ENCODE measurements at places on chromosomes 4 and X.

- DNase-seq, result peak; percentile 5
These were observed 32.0 kb downstream of the SPARCL1 start for GRCh38 chr4:87497159-87497558.

GRCh38 chr4:97309121-97309520 lies 834.2 kb downstream of the STPG2 start:
- no peak for DNase-seq

- DNase-seq, result no peak
These were observed 412.2 kb upstream of the ARX start for GRCh38 chrX:25427873-25428555.

DNA sequence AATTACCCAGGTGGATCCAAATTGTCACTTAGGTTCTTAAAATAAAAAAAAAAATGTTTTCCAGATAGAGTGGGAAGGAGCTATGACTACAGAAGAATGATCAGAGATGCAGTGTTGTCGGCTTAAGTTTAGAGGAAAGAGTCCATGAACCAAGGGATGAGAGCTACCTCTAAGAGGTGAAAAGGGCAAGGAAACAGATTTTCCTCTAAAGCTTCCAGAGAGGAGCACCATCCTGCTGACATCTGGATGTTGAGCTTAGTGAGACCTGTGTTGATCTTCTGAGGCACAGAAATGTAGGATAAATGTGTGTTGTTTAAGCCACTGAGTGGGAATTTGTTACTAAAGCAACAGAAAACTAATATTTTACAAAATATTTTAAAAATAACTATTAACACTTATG lies 498.7 kb downstream of the SPOCK3 start:
- DNase-seq, result no peak

GRCh38 chrX:40166582-40166981 lies 68.8 kb upstream of the BCOR start:
- no peak for DNase-seq

GRCh38 chr4:119246177-119246733 lies 33.7 kb downstream of the USP53 start:
- DNase-seq, result no peak

DNA sequence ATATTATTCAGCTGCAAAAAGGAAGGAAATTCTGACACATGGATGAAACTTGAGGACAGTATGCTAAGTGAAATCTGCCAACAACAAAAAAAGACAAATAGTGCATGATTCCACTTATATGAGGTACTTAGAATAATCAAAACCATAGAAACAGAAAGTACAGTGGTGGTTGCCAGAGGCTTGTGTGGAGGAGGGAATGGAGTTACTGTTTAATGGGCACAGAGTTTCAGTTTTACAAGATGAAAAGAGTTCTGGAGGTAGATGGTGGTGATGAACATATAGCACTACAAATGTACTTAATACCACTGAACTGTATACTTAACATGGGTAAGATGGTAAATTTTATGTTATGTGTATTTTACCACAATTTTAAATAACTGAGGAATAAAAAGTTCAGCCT lies 212.0 kb upstream of the KLF3 start:
- DNase-seq, result no peak

- DNase-seq, result no peak
These were observed 1.9 kb downstream of the TBL1X start for GRCh38 chrX:9466736-9467135.

DNA sequence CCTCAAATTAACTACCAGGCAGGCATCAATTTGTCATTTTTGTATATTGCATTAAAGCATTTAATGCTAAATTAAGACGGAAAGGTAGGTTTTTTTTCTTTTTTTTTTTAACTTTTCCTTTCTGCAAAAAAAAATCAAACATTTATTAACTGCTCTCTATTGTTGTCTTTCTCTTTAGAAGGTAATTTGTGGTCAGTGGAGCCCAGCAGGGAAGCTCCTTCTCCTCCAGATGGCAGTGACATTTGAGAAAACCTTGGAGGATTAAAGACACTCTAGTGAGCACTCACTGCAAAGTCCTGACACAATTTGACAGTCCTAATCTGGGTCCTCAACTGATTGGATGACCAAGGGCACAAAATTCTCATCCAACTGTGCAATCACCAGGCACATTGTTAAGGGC lies 102.4 kb downstream of the SLIT2 start:
- DNase-seq, result no peak

DNA sequence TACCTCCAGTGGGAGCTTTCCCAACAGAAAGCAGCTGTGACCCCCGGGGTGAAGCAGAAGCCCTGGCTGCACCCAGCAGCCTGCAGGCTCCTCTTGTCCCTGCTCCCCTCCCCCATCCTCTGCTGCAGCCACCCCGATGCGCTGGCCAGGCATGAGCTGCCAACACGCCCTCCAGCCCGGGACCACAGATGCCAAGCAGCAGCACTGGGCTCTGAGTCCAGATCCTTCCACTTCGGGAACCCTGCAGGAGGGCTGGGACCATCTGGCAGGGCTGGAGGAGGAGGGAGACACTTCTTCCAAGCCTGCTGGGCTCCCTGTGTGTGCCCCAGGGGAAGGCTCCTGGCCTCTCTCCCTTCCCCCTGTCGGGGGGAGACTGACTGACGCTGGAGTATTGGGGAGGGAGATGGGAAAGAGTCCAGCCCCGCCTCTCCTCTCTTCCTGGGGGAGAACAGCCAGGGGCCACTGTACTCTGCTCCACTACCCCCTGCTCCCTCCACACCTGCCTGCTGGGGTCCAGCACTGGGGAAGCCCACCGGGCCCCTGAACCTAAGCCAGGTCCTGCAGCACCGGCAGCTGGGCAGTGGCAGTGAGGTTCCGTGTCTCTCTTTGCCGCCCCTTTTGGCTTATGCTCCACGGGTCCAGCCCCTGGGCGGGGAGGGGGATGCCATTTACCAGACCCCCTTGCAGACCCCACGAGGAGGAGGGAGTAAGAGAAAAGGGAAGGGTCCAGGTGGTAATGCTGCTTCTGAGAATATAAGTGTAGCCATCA lies 55.7 kb downstream of the PPP2R2C start:
- DNase-seq, result no peak

GRCh38 chr4:108170631-108171338 lies 2.1 kb upstream of the LEF1 start:
- DNase-seq, result no peak

- DNase-seq, result peak; percentile 56
These were observed 111.9 kb upstream of the TMEM164 start for GRCh38 chrX:109890910-109891502.

DNA sequence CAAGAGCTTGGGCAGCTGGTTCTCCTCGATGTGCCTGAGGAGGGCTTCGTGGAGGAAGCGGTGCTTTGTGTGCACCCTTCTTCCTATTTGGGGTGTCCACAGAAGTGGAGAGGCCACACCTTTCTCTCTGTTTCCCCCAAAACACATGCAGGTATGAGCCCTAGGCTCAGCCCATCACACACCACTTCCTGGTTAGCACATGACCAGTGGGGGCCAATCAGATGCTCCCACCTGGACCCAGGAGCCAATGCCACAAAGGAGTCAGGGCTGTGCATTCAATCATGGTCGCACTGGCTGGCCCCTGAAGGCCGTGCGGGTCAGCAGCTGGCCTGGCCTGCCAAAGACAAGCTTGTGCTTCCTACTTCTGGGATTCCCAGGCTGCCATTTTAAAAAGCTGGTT lies 51.4 kb downstream of the PPP2R2C start:
- DNase-seq, result no peak

GRCh38 chr4:76622126-76622525 lies 187.1 kb downstream of the SHROOM3 start:
- DNase-seq, result no peak

DNA sequence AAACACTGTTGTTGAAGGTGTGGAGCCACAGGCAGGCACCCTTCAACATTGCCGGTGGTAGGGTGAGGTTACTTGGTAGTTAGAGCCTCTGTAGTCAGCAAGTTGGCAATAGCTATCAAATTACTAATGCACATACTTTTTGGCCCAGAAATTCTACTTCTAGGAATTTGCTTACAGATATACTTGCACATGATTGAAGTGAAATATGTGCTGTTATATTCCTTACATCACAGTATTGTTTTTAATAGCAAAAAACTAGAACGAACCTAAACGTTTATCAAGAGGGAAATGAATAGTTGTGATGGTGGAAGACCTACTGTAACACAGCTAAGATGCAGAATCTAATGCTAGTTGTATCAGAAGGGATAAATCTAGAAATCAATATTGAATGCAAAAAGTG lies 7.7 kb upstream of the PJA1 start:
- DNase-seq, result no peak

DNA sequence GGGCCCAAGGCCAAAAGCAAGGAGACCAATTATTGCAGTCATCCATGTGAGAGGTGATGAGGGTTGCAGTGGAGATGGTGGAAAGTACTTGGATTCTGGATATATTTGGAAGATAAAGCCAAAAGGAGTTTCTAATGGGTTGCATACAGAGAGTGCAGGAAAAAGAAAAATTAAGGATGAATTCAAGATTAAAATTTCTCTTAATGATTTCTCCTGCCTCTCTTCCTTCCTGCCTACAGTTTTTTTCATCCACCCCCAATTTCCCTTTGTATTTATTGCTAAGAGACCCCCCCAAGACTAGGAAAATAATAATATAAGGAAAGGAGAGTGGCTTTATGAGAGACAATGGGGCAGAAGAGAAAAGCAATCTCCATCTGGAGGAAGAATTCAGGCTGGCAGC lies 8.6 kb upstream of the FGF5 start:
- DNase-seq, result no peak

- DNase-seq, result peak; percentile 57
These were observed 333.7 kb upstream of the KLF3 start for GRCh38 chr4:38330321-38330720.

DNA sequence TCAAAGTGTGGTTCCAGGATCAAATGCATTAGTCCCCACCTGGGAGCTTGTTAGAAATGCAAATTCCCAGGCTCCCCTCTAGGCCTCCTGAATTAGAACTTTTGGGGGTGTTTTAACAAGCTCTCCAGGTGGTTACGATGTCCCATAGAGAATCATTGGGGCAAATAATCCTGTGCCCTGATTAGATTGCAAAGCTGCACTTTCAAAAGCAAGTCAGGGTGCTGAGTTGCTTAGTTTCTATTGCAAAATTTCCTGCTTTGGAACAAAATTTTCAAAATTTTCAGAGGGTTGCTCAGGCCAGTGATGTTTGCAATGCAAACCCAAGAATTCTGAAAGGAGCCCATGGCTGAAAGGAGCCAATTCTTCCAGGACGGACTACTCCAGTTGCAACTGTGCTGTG lies 71.0 kb downstream of the MGST2 start:
- DNase-seq, result peak; percentile 20

DNA sequence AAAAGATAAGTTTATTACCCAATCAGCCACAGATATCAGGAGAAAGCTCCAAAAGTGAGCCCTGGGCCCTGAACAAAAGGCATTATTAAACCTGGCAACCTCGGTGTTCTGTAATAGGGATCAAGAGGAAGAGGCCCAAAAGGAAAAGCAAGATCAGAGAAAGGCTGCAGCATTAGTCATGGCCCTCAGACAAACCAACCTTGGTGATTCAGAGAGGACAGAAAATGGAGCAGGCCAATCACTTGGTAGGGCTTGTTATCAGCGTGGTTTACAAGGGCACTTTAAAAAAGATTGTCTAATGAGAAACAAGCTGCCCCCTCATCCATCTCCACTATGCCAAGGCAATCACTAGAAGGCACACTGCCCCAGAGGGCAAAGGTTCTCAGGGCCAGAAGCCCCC lies 75.7 kb downstream of the AGTR2 start:
- DNase-seq, result no peak

DNA sequence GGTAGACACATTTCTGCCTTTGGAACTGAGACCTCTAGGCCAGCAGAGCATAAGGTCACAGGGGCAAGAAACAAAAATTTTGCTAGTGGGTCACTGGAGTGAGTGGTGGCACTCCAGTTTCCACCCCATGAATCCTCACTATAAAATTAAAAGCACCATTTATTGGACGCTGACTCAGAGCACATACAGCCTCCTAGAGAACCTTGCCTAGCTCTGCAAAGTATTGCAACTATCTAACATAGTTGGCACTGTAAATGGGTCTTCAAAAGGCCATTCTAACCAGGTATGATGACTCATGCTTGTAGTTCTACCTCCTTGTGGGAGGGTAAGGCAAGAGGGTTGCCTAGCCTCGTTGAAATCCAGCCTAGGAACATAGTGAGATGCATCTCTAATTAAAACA lies 25.1 kb downstream of the RRAGB start:
- DNase-seq, result no peak

- no peak for DNase-seq
These were observed 224.2 kb downstream of the PTTG2 start for GRCh38 chr4:38184404-38184803.

DNA sequence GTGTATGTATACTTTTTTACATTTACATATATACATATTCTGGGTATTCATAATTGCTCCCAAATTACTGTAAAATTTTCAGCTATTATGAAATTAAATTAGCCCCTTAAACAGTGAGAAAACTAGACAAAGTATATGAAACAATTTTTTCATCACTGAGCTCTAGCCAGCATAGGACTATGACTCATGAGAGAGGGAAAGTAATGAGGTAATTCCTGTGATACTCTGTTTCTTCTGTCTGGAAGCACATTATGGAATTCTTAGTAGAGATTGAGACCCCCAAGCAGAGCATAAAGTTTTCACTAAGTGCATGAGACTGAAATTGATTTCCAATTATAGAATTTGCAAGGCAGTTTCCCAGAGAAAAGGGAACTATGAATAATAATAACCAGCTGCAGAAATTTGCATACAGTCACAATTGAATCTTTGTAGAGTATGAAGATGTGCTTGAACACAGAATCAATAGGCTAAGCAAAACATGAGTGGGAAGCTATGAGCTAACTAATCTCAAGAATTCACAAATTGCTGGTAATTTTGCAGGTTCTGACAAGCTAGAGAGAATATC lies 779.3 kb downstream of the ARAP2 start:
- no peak for DNase-seq

DNA sequence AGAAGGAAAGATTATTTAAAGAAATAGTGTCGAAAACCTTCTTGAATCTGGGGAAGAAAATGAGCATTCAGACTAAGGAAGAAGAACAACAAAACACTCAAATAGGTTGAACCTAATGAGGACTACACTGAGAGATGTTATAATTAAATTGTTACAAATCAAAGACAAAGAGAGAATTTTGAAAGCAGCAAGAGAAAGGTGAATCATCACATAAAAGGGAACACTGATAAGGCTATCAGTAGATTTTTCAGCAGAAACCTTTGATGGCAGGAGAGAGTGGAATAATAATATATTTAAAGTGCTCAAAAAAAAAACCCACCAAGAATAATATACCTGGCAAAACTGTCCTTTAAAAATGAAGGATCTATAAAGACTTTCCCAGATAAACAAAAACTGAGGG lies 114.9 kb downstream of the AREG start:
- no peak for DNase-seq

GRCh38 chr4:167555338-167556022 lies 321.2 kb upstream of the SPOCK3 start:
- no peak for DNase-seq

GRCh38 chr4:158020734-158021346 lies 152.0 kb downstream of the GASK1B start:
- DNase-seq, result no peak

GRCh38 chr4:67437974-67438713 lies 107.2 kb downstream of the CENPC start:
- DNase-seq, result peak; percentile 52

- DNase-seq, result no peak
These were observed 868 bp downstream of the PLS3 start for GRCh38 chrX:115561605-115562479.

Measured in AML-193 (cell line).